Lower lobe of right lung (tissue), 2 donors: ENCODE measurements at places on chromosomes 2 and 18.
A peak's percentile ranks its signal among the peaks of the same experiment; 100 is the strongest.

- no peaks in the 10 kb centered on the region for H3K36me3 ChIP-seq
- DNase-seq = no peak
- no peaks in the 10 kb centered on the region for H3K4me1 ChIP-seq
- no peak overlapping the region for H3K27ac ChIP-seq
- H3K27me3 ChIP-seq = no peaks in the 10 kb centered on the region
Measured at GRCh38 chr18:75823471-75823870, 396.0 kb upstream of the SMIM21 start.

DNA sequence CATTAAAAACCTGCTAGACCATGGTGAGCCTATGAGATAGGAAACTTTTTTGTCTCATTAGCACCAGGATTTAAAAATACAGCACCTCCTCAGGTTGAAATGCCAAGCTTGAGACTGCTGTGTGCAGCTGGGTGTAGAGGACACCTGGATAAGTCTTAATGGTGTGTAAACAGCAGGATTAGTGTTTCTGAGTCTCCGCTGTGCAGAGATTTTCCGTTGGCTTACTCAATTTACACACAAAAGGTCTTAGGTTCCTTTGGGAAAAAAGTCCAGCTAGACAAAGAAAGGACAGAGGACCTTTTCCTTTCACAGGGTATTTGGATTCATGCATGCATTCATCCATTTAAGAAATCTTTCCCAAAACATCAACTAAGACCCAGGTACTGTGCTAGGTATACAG lies 168.1 kb downstream of the NRXN1 start:
- no peak for DNase-seq
- no peak overlapping the region for H3K4me3 ChIP-seq
- no peak overlapping the region for H3K27ac ChIP-seq
- H3K27me3 ChIP-seq = no peaks in the 10 kb centered on the region
- H3K36me3 ChIP-seq = no peaks in the 10 kb centered on the region

GRCh38 chr2:212154477-212154878 lies 384.1 kb downstream of the ERBB4 start:
- no peaks in the 10 kb centered on the region for H3K4me1 ChIP-seq
- H3K4me3 ChIP-seq = no peak overlapping the region
- no peak for DNase-seq
- H3K27me3 ChIP-seq = no peaks in the 10 kb centered on the region

DNA sequence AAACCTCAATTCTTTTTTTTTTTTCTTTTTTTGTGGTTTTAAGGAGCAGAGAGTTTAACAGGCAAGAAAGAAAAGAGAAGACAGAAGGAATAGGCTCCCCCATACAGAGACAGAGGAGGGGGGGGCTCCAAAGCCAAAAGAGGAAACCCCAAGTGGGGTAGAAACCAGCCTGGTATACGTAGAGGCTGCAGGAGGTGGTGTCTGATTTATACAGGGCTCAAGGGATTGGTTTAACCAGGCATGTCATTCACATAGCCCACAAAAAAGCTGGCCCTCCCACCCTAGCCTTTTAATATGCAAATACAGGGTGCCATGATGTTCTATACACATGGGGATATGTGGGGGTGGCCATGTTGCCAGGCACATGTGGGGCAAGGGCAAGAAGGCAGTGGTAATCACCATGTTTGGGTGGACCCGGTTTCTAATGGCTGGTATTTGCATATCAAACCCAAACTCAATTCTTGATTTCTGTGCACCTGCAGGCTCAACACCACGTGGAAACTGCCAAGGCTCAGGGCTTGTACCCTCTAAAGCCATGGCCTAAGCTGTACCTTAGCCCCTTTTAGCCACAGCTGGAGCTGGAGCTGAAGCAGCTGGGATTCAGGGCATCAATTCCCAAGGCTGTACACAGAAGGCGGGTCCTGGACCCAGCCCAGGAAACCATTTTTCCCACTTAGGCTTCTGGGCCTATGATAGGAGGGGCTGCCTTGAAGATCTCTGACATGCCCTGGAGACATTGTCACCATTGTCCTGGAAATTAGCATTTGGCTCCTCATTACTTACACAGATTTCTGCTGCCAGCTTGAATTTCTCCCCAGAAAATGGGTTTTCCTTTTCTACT lies 170.3 kb downstream of the MAIP1 start:
- H3K27ac ChIP-seq = no peak overlapping the region
- peaks cover 8% of the 10 kb centered on the region for H3K4me1 ChIP-seq
- no peak overlapping the region for H3K4me3 ChIP-seq
- no peaks in the 10 kb centered on the region for H3K27me3 ChIP-seq
- no peak for DNase-seq
- H3K36me3 ChIP-seq = no peaks in the 10 kb centered on the region

- no peak overlapping the region for H3K27ac ChIP-seq
- H3K36me3 ChIP-seq = peaks cover 34% of the 10 kb centered on the region
- no peak for DNase-seq
- H3K4me1 ChIP-seq = no peaks in the 10 kb centered on the region
Measured at GRCh38 chr2:105262651-105263091, 21.1 kb downstream of the GPR45 start.

GRCh38 chr2:133957724-133958480 lies 296.0 kb upstream of the MGAT5 start:
- H3K4me1 ChIP-seq = no peaks in the 10 kb centered on the region
- no peak overlapping the region for H3K27ac ChIP-seq
- no peaks in the 10 kb centered on the region for H3K36me3 ChIP-seq
- DNase-seq = no peak
- no peaks in the 10 kb centered on the region for H3K27me3 ChIP-seq

- no peaks in the 10 kb centered on the region for H3K27me3 ChIP-seq
- H3K36me3 ChIP-seq = peaks cover 18% of the 10 kb centered on the region
- H3K4me1 ChIP-seq = peaks cover 54% of the 10 kb centered on the region
- H3K27ac ChIP-seq = peak overlapping the region; percentile 80
- no peak for DNase-seq
Measured at GRCh38 chr2:25313711-25314513, 27.8 kb downstream of the DNMT3A start.

DNA sequence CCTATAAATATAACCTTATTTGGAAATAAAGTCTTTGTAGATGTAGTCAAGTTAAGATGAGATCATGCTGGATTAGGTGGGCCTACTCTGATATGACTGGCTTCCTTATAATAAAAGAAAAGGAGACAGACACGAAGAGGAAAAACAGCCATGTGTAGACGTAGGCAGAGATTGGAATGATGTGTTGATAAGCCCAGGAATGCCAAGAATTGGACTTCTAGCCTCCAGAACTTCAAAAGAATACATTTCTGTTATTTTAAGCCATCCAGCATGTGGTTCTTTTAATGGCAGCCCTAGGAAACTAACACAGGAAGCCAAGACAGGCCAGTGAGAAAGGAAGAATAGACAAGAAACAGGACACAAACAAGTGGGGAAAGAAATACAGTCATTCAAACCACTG lies 68.6 kb downstream of the NYAP2 start:
- no peaks in the 10 kb centered on the region for H3K27me3 ChIP-seq
- H3K4me3 ChIP-seq = no peak overlapping the region
- no peaks in the 10 kb centered on the region for H3K36me3 ChIP-seq
- no peak for DNase-seq

DNA sequence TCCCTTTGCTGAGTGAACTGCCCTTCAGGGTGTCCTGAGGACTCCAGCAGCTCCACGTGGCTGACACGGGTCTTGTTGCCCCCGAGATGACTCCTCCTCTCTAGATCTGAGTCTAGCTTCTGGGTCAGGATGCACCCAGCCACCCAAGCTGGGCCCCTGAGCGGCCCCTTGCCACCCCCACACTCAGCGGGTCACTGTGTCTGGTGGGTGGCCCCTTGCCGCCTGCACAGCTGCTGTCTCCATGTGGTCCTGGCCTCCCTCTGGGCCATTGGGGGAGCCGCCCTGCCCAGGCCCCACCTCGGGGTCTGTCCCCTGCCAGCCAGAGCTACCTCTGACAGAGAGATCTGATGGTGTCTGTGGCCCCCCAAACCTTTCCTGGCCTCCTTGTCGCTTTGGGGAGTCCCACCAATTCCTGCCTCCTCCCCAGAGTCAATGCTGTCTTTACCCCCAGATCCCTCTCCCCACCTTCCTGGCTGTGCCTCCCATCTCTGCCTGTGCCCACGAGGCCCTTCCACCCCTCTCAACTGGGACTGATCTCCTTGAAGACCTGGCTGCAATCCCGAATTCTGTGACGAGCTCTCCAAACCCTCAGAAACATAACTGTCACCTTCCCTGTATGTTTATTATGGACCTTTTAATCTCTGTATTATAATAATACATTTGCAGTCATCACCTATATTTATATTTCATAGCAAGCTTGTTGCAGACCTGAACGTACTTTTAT lies 46.5 kb downstream of the TWIST2 start:
- DNase-seq = no peak
- H3K36me3 ChIP-seq = no peaks in the 10 kb centered on the region
- H3K4me1 ChIP-seq = no peaks in the 10 kb centered on the region
- no peak overlapping the region for H3K27ac ChIP-seq
- H3K27me3 ChIP-seq = no peaks in the 10 kb centered on the region
- no peak overlapping the region for H3K4me3 ChIP-seq

DNA sequence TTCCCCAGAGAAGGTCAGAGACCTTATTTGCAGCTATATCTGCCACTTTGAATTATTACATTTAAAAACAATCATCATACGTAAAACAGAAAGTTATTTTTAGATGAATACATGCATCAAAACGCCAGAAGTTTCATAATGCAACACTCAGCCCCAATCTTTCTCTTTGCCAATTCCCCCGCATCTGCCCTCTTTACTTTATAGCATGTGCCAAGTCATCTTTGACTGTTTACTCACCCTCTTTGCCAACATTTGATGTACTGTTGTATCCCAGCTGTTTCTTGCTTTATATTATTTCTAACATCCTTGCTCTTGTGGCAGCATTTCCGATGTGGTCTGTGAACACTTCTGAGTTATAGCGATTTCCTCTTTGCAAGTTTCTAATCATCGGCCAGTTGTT lies 86.2 kb downstream of the CRIM1 start:
- H3K36me3 ChIP-seq = peaks cover 42% of the 10 kb centered on the region
- peaks cover 16% of the 10 kb centered on the region for H3K4me1 ChIP-seq
- no peaks in the 10 kb centered on the region for H3K27me3 ChIP-seq
- H3K4me3 ChIP-seq = no peak overlapping the region
- no peak overlapping the region for H3K27ac ChIP-seq

DNA sequence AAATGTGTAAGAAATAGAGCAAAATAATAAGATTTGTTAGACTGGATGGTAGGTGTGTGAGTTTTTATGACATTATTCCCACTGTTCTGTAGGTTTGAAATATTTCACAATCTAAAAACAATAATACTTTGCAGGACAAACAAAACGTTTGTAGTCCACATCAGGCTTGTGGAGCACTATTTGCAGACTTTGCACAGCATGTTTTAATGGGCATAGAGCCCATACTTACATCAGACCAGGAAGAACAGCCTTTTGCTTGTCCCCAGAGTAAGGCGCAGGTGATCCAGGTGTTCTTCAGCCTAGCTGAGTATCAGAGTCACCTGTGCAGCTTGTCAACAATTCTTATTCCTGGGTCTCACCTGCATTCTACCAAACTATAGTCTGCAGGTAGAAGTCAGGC lies 9.1 kb upstream of the STK39 start:
- H3K4me1 ChIP-seq = no peaks in the 10 kb centered on the region
- H3K4me3 ChIP-seq = no peak overlapping the region
- no peak for DNase-seq
- no peak overlapping the region for H3K27ac ChIP-seq
- H3K27me3 ChIP-seq = no peaks in the 10 kb centered on the region
- H3K36me3 ChIP-seq = no peaks in the 10 kb centered on the region

DNA sequence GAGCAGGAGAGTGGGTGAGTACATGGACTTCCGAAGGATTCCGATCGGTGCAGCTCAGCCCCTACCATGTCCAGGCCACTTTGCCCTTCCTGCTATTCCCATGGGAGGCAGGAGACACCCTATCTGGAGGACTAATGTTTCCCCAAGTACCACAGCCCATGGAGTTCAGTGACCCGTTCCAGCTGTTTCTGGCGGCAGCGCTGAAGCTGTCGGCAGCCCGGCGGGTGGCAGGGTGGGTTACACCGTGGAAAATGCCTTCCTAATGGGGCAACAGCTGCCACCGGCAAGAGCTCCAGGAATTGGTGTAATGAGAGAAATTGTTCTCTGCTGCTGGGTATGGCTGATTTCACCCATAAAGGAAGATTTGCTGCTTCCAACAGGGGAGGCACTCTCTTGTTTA lies 98.3 kb downstream of the MYCN start:
- H3K27me3 ChIP-seq = no peaks in the 10 kb centered on the region
- no peaks in the 10 kb centered on the region for H3K36me3 ChIP-seq
- DNase-seq = no peak
- no peak overlapping the region for H3K4me3 ChIP-seq
